ENCODE measurements at places on chromosomes 1 and 21.
A peak's percentile ranks its signal among the peaks of the same experiment; 100 is the strongest.

DNA sequence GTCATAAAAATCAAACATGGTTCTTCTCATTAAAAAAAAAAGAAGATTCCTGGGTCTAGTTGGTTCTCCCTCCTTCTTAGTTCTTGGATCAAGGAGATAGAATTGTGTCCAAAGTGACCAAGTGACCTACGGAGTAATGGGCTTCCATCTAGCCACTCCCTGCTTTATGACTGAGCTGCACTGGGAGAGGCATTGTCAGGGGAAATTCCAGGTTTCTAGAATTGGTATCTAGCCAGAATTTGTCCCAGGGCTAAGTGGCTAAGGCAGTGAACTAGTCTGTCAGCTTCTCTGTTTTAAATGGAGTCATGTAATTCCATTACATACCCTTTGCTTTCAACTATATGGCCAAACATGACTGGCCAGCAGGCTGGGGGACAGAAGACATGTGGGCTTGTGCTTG is 40.1 kb upstream of the ERG start:
- H3K4me1 ChIP-seq = no peaks in the 10 kb centered on the region
- no peak overlapping the region for H3K4me3 ChIP-seq
- no peaks in the 10 kb centered on the region for H3K27me3 ChIP-seq
- no peak overlapping the region for H3K27ac ChIP-seq

GRCh38 chr21:38171723-38172344 is 85.0 kb upstream of the KCNJ15 start:
- H3K27me3 ChIP-seq = no peaks in the 10 kb centered on the region
- peak; percentile 72 for DNase-seq
- no peak overlapping the region for H3K4me3 ChIP-seq

DNA sequence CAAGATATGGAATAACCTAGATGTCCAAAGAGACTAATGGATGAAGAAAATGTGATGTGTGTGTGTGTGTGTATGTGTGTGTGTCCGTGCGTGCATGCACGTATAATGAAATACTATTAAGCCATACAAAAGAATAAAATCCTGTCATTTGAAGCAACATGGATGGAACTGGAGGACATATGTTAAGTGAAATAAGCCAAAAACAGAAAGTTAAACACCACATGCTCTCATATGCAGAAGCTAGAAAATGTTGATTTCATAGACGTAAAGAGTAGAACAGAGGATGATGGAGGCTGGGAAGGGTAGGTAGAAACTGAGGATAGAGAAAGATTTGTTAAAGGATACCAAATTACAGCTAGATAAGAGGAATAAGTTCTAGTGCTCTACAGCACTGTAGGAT is 133.7 kb downstream of the APP start:
- no peaks in the 10 kb centered on the region for H3K27me3 ChIP-seq
- peaks cover 5% of the 10 kb centered on the region for H3K36me3 ChIP-seq
- H3K4me1 ChIP-seq = peaks cover 8% of the 10 kb centered on the region
- H3K27ac ChIP-seq = no peak overlapping the region
- H3K4me3 ChIP-seq = no peak overlapping the region
- no peak for DNase-seq

DNA sequence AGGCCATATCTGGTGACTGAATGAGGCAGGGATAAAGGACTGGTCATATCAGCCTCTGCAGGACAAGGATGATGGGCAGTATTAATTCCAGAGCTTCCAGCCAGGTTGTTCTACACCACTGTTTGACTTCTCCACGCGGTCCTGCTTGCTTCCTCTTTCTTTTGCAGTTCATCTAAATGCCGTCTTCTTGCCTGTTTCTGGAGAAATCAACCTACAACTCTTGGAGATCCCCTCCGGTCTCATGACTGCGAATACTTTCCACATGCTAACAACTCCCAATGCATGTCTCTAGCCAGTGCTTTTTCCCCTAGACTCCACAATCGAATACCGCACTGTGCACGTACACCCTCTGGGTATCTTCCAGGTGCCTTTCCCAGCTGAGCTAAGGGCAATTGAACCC is 14.1 kb upstream of the TIAM1 start:
- no peak overlapping the region for H3K27ac ChIP-seq
- no peak for DNase-seq
- H3K36me3 ChIP-seq = no peaks in the 10 kb centered on the region
- no peak overlapping the region for H3K4me3 ChIP-seq
- H3K4me1 ChIP-seq = no peaks in the 10 kb centered on the region
- no peaks in the 10 kb centered on the region for H3K27me3 ChIP-seq

DNA sequence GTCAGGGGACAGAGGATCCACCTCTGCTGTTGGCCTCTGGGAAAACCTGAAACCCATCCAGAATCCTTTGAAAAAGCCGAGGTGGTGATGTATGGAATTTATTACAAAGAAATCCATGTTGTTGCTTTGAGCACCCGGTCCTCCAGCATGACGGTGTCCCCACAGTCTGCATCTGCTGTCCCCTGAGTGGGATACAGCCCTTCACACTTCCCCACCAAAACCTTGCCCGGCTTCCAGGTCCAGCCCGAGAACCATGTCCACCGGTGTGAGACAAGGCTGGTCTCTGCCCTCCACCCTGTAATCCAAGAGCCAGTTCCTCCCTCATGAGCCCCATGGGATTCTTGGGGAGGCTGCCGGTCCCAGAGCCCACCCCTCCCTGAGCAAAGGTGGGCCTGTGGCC is 70.5 kb downstream of the STUM start:
- H3K4me3 ChIP-seq = no peak overlapping the region
- H3K36me3 ChIP-seq = no peaks in the 10 kb centered on the region
- DNase-seq = no peak
- no peak overlapping the region for H3K27ac ChIP-seq
- H3K4me1 ChIP-seq = no peaks in the 10 kb centered on the region
- no peaks in the 10 kb centered on the region for H3K27me3 ChIP-seq

Measured in neural progenitor cell (in vitro differentiated cells).